ENCODE measurements at places on chromosomes 2 and 18. TPM values are rescaled to one million over a fixed set of nuclear protein-coding genes. Genes with fewer than 3 reads are reported as not detected.

HAAO gene
- total RNA-seq = not detected

DUSP28 gene
- 5.5 TPM for total RNA-seq

GPBAR1 gene
- total RNA-seq = 0.31 TPM

UGT1A5 gene
- total RNA-seq = not detected

GALR1 gene
- not detected for total RNA-seq

TSGA10 gene
- 2.0 TPM for total RNA-seq

ELOA2 gene
- not detected for total RNA-seq

STARD6 gene
- total RNA-seq = not detected

ITPRIPL1 gene
- not detected for total RNA-seq

MC5R gene
- not detected for total RNA-seq

ERMN gene
- not detected for total RNA-seq

UGT1A10 gene
- not detected for total RNA-seq

KLHL30 gene
- 0.18 TPM for total RNA-seq

CIB4 gene
- 0.38 TPM for total RNA-seq

COL6A3 gene
- 0.37 TPM for total RNA-seq

ATP8B1 gene
- total RNA-seq = 6.8 TPM
